ENCODE measurements at places on chromosomes 2 and 18. TPM values are rescaled to one million over a fixed set of nuclear protein-coding genes. Genes with fewer than 3 reads are reported as not detected.

CRYBA2 gene
- not detected for total RNA-seq

RFTN2 gene
- total RNA-seq, result 4.3 TPM

C18orf32 gene
- total RNA-seq, result 60.6 TPM

EFEMP1 gene
- total RNA-seq, result 219 TPM

POTEE gene
- total RNA-seq, result 0.18 TPM

INPP5D gene
- total RNA-seq, result 32.0 TPM

ZAP70 gene
- total RNA-seq, result 8.8 TPM

NEU2 gene
- total RNA-seq, result not detected

CD28 gene
- 2.2 TPM for total RNA-seq

RAB6D gene
- not detected for total RNA-seq

C2orf78 gene
- total RNA-seq, result not detected

GAREM1 gene
- 10.3 TPM for total RNA-seq

PDE1A gene
- total RNA-seq, result 5.2 TPM

REEP1 gene
- 6.9 TPM for total RNA-seq

CRYGC gene
- total RNA-seq, result not detected

PLEKHM3 gene
- total RNA-seq, result 25.8 TPM

DOK6 gene
- total RNA-seq, result 3.2 TPM

GPR45 gene
- not detected for total RNA-seq

TLX2 gene
- total RNA-seq, result not detected

FAM161A gene
- total RNA-seq, result 2.6 TPM

FSHR gene
- not detected for total RNA-seq

PAIP2B gene
- 7.7 TPM for total RNA-seq

ITGB6 gene
- 65.2 TPM for total RNA-seq

VWA3B gene
- 7.9 TPM for total RNA-seq

CCDC178 gene
- not detected for total RNA-seq

PXDN gene
- total RNA-seq, result 36.3 TPM

ALS2 gene
- total RNA-seq, result 24.7 TPM

SOX11 gene
- 0.03 TPM for total RNA-seq
